ENCODE measurements at places on chromosomes 16 and 17.

DNA sequence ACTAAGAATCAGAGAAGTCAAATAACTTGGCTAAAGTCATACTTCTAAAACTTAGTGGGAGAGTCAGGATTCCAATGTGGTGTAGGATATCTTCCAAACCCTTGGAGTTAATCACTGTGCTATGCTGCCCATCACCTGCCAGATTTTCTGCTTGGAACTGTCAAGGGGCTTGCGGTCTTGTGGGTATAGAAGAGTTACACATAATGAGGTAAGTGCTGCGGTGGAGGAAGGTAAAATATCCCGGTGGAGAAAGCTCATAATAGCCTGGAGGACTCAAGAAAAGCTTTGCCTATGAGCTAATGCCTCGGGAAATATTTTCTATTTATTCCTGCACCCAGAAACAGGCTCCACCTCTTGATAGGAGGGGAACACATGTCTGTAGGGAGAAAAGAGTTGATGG is 195.6 kb downstream of the UTP18 start:
- no peak for DNase-seq

- no peak for DNase-seq
Observed at GRCh38 chr17:55420067-55420775, 1.4 kb downstream of the MMD start.

- DNase-seq, result no peak
Observed at GRCh38 chr16:84198401-84198800, 7.4 kb downstream of the ADAD2 start.

GRCh38 chr17:20173091-20173490 is 163.9 kb downstream of the SPECC1 start:
- DNase-seq, result no peak

GRCh38 chr16:80666378-80667250 is 125.8 kb downstream of the DYNLRB2 start:
- no peak for DNase-seq

GRCh38 chr17:63096426-63096825 is 130.4 kb downstream of the TANC2 start:
- DNase-seq, result no peak

GRCh38 chr16:25796239-25796638 is 104.5 kb downstream of the HS3ST4 start:
- no peak for DNase-seq

GRCh38 chr17:78557598-78558039 is 19.6 kb downstream of the DNAH17 start:
- no peak for DNase-seq

DNA sequence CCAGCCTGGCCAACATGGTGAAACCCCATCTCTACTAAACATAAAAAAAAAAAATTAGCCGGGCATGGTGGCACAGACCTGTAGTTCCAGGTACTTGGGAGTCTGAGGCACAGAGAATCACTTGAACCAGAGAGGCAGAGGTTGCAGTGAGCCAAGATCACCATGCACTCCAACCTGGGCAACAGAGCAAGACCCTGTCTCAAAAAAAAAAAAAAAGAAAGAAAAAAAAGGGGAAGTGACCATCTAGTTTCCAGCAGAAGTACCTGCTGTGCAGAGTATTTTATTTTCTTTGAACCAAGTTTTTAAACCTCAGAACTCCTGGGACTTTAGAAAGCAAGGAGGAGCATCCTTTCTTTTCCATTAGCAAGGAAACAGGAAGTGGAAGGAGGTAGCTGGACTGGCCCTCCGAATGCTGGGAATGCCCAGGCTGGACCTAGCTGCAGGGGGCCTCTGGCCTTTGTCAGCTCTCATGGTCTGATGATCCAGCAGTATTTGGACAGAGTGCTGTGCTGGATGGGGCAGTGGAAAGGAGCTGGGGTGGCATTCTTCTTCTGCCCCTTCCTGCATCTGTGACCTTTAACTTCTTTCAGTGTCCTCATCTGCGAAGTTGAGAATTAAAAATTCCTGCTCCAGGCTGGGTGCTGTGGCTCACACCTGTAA is 6.6 kb downstream of the GID4 start:
- no peak for DNase-seq

GRCh38 chr17:60752873-60753577 is 75.4 kb downstream of the BCAS3 start:
- no peak for DNase-seq

GRCh38 chr17:21113049-21113690 is 13.6 kb upstream of the DHRS7B start:
- DNase-seq, result no peak

DNA sequence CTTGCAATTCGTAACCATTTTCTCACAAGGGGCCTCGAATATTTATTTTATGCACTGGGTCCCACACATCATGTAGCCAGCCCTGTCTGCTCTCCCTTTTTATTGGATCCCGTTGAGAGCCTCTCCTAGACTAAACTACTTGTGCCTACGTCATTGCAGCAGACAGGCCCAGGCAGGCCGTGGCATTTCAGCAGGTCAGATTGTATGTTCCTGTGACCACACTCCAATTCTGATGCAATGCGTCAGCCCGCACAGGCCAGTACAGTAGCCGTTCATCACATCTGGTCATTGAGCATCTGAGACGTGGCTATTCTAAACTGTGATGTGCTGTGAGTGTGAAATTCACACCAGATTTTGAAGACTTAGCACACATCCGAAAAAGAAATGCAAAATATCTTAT is 42.2 kb downstream of the ABAT start:
- DNase-seq, result peak; percentile 7

GRCh38 chr17:19270704-19271611 is 33.8 kb downstream of the EPN2 start:
- no peak for DNase-seq

DNA sequence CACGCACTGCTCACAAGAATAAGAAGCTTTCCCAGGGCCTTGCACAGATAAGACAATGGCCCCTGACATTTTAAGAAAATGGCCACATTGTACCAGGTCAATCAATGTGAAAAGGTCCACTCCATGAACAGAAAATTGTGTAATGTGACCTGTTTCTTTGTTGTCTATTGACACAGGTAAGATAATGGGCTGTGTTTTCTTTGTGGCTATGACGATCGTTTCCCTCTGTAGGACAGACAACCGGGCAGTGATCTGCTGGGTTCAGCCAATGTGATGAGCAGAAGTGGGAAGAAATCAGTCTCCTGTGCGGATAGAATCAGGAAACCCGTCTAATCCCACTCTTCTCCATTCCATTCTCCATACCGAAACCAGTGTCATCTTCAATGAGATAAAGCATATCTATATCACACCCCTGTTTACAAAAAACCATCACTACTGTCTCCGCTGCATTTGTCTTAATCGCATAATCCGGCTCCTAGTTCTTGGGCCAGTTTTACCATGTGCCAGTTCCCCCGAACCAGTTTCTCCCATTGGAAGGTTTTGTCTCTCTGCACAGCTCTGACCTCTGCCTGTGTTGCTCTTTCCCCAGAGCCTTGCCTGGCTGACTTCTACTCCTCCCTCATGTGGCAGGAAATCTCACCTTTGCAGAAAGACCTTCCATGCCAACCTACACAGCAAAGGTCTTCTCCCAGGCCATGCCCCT is 66.9 kb upstream of the ATF7IP2 start:
- no peak for DNase-seq

GRCh38 chr17:1726626-1727257 is 2.2 kb downstream of the WDR81 start:
- no peak for DNase-seq

DNA sequence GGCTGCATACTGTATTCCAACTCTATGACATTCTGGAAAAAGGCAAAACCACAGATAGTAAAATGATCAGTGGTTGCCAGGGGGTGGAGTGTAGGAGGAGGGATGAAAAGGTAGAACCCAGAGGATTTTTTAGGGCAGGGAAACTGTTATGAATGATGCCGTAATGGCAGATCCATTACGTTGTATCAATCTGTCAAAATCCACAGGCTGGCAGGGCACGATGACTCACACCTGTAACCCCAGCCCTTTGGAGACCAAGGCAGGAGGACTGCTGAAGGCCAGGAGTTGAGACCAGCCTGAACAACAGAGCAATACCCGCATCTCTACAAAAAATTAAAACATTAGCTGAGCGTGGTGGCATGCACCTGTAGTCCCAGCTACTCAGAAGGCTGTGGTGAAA is 91.8 kb downstream of the RMI2 start:
- DNase-seq, result no peak

- DNase-seq, result peak; percentile 79
Observed at GRCh38 chr17:75645501-75645888, 12.3 kb downstream of the SMIM5 start.

DNA sequence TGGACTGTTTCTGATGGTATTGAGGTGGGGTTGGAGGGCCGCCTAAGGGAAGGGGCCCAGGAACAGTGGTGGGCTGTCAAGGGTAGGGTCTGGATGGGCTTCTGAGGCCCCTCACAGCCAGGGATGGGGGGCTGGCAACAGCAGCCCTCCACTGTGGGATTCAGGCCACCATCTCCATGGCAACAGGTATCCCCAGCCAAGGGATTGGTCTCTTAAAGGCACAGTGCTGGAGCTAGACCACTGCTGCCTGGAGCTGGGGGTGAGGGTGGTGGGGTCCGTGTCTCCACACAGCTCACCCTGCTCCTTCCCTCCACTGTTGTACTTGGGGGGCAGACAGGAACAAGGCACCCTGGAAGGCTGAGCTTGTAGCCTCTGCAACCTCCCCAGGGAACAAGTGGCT is 41.8 kb downstream of the PSME3IP1 start:
- DNase-seq, result no peak

GRCh38 chr17:75517297-75517865 is 1.1 kb downstream of the TSEN54 start:
- DNase-seq, result peak; percentile 59

- DNase-seq, result no peak
Observed at GRCh38 chr17:36768394-36768793, 167.0 kb downstream of the MRM1 start.

DNA sequence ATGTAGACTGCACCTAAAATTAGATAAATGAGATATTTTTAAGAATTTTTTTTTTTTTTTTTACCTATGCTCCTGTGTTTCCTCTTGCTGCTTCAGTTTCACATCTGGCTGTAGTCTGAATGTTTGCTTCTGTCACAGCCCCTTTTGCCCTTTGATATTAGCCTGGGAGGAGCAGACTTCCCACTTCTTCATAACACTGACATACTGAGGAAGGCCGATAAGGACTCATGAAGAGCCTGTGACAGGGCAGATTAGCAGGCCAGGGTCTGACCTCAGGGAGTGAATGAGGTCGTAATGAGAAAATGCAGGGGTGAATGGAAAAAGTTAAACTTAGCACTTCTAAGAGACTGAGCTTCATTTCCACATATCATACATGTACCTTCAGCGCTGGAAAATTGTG is at the start of gene SLFN14:
TSS of gene SLFN14 (minus strand) at position 117 of the 400 bp plus-strand sequence. CDS start 2,757 bp downstream, outside the sequence.
- DNase-seq, result no peak

GRCh38 chr17:30468465-30468864 is 8.7 kb upstream of the GOSR1 start:
- no peak for DNase-seq

DNA sequence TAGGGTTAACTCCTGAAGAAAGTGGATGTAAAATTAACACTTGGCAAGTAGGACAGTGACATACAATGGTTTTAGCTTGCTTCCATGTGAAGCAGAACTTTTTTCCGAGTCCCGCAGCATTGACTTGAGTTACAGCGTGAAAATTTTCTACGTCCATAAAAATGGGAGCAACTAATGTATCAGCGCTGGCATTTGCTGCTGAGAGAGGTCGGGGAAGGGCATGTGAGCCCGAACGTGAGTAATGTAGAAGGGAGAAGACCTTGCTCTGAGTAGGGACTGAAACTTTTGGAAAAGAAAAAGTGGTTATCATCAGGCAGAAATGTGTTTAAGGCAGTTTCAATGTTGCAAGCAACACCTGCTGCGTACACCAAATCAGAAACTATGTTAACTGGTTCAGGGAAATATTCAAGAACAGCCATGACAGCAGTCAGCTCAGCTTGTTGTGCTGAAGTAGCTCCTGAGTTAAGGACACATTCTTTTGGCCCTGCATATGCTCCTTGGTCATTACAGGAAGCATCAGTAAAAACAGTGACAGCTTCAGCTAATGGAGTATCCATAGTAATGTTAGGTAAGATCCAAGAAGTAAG is 70.9 kb upstream of the ARL4D start:
- no peak for DNase-seq

DNA sequence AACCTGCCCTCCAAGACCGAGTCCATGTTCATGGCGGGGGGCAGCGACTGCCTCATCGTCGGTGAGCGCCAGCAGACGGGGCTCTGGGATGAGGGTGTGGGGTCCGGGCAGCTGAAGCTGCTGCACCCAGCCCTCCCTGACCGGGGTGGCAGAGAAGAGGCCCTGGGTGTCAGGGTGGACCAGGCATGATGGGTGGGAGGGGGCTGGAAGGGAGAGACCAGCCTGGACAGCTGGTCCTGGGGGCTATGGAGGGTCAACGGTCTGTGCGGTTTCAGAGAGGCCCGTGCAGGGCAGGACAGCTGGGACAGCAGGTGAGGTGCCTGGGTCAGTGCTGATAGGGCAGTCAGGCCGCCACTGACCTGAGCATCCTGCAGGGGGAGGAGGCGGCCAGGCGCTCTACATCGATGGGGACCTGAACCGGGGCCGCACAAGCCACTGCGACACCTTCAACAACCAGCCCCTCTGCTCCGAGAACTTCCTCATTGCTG is 13.3 kb upstream of the ATP6V0C start:
- no peak for DNase-seq

DNA sequence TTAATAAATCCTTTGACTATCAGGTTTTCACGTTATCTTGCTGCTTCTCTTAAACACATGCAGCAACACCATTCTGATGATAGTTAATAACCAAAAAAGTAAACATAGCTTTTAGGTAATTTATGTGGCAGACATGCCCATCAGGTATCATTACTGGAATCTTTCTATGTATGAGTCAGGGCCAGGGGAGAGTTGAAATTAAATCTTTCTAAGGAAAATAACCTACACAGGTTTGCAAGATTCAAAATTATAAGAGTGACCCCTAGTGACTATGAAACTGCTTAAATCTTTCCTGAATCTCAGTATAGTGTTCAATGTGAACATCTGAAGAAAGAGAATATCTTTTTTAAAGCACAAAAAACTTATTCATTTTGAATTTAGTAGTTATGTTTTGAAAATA is 666.6 kb downstream of the CDH11 start:
- DNase-seq, result no peak

DNA sequence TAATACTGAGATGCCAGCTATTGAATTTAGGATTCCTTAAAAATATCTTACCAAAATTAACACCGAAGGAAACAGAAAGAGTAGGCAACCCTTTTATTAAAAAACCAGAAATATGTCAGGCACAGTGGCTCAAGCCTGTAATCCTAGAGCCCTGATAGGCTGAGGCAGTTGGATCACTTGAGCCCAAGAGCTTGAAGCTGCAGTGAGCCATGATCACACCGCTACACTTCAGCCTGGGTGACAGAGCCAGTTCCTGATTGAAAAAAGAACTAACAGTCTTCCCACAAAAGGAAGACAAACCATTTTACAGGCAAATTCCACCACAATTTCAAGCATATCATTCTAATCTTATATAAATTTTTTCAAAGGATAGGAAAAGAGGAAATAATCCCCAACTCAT is 15.6 kb downstream of the SLFN12 start:
- no peak for DNase-seq

- DNase-seq, result no peak
Observed at GRCh38 chr16:70691223-70692129, 5.6 kb upstream of the MTSS2 start.
